CD4-positive, alpha-beta T cell treated with Interleukin-15 for 4 hours (primary cell): ENCODE measurements at places on chromosomes 12 and 14.

DNA sequence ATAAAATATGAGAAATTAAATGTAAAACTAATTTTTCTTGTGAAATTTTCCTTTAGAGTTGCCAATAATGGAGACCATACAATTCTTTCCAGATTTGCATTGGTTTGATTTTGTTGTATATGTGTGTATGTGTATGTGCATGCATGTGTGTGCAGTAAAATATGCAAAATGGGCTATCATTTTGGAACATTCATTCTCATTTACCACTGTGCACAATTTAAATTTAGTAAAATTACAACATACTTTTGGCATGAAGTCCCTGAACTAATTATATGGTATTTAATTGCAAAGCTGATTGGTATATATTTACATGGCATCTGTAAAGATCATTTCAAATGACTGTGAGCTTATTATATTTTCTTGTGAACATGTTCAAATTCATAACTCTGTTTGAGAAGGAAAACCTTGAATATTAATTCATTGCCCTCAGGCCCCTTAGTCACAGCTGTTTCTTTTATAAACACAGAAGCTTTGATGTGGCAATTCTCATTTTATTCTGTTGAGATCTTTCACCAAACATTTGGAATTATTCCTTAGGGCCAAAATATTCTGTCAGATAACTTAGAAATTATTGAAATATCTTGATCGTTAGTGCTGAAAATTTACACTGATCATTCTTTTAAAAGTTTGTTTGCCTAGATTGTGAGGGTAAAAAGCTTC, 17.6 kb downstream of the KERA start:
- DNase-seq, result no peak

- DNase-seq, result no peak
Observed at GRCh38 chr12:51471111-51471864, 46.7 kb downstream of the SLC4A8 start.

DNA sequence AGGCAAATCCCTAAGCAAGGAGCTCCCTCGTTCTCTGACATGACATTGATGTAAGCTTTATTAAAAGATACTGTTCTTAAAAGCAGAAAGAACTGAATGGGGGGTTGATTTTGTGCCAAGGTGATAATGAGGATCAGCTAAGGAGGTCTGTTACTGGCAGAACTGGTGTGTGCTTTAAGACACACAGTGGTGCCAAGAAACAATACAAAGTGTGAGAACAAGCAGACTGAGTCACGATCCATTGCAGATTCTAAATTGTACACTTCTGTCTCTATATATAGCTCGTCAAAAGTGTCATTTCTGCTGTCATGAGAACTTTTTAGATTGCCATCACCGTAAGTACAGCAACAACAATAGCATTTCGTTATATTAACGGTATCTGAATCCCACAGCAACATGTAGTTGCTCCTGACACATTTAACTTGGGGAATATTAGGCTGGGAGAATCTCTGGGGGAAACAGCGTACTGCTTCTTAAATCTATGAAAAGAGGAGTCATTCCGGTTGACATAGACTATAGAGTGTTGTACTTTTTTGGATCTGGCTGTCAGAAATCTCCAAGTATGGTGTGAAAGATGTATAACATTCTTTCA, 151.3 kb upstream of the PRKD1 start:
- DNase-seq, result no peak

GRCh38 chr12:5197656-5198055, 154.0 kb downstream of the KCNA5 start:
- DNase-seq, result no peak

GRCh38 chr12:45464699-45465098, 248.8 kb downstream of the ANO6 start:
- DNase-seq, result no peak

DNA sequence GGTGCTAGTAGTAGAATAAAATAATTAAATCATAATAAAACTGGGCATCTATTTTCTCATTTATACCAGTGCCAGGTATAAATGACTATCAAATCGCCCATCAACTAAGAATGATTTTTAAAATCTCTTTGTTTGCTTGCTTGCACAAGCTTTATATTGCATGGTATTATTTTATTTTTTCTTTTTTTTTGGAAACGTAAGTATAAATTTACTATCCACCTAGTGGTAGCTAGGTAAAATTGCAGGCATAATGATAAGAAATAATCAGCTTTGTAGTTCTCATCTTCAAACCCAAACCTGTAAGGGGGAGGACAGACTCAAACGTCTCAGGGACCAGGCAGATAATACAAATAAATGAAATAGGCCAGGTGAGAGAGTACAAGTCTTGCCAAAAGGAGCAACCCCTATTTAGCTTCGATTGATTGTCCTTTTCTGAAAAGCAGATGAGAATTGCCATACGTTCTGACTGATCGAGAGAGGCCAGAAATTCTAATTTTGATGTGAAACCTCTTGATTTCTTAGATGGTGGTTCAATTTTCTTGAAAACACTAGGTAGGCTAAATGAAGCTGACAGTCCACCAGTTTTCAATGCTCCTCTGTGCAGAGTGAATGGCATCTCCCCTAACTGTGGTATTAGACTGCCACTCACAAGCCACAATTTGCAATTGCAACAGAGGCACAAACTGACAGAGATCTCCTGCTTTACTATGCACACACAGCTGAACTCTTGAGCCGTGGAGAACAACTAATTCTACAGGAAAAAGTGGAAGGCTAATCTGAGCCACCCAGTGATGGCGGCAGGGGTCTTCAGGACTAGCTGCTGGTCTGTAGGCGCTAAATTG, 189.3 kb downstream of the DACT1 start:
- no peak for DNase-seq

DNA sequence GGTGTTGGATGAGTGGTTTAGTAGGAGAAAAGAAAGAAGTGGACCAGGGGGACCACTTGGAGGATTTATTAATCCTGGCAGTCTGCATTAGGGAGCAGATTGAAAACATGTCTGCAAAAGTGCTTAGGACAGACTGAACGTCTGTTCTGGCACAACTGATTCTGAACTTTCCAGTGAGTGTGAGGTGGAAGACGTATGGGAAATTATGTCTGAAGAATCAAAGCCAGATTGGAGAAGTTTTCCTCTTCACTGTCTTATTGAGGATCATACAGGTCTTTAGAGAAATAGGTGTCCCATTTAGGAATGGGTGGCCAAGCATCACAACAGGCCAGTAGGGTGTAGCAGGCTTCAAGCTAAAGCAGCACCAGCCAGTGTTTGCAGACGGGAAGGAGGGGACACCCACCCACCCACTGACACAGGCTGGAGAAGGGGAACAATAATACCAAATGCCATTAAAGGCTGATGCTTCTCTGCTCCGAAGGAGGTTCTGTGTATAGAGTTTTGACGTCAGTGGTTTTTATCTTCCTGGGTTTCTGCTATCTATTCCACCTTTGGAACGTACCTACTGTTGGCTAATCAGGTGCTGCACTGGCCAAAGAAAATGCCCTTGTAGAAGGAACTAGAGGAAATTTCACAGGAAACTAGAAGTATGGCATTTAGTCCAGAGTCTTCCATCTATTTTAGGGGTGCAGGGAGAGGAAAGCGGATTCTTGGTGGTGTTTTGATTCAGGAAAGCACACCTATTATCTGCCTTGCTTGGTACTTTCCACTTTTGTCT, 1.8 kb downstream of the SRRM4 start:
- DNase-seq, result no peak

GRCh38 chr12:55847033-55847432, 4.3 kb upstream of the MMP19 start:
- DNase-seq, result no peak

GRCh38 chr12:109900752-109901580, 892 bp downstream of the TCHP start:
- DNase-seq, result no peak

GRCh38 chr12:53443955-53444354, 2.4 kb downstream of the PRR13 start:
- no peak for DNase-seq

DNA sequence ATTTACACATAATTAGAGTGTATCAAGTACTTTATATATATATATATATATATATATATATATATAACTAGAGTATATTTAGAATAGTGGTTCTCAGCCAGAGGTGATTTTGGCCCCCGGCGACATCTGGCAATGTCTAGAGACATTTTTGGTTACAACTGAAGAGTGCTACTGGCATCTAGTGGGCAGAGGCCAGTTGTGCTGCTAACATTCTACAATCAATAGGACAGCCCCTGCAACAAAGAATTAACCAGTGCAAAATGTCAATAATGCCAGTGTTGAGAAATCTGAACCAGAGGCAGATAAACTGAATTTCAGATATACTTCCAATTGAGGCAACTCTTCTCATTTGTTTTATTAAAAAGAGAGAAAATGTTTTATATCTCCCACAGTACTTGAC, 8.9 kb downstream of the GTF2A1 start:
- peak; percentile 57 for DNase-seq

- DNase-seq, result no peak
Observed at GRCh38 chr12:40970320-40970907, 217.7 kb upstream of the PDZRN4 start.

GRCh38 chr14:89198544-89199329, 218.3 kb downstream of the FOXN3 start:
- no peak for DNase-seq

DNA sequence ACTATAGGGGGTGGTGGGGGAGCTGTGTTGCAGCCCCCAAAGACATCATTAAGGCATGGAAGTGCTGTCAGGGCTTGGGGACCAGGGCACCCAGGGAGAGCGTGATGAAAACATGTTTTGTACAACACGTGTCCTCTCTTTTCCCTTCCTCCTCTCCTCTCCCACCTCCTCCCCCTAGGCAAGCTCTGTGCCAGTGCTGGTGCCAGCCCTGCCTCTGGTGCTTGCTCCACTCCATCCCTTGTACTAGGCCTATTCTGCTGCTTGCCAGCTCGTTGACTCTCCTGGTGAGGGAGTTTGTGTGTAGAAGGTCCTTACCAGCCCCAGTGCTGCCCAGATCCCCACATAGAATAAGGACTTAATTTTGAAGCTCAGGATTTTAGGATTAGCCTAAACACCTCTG, 3.2 kb upstream of the RARG start:
- DNase-seq, result no peak

GRCh38 chr12:96670334-96670899, 181.0 kb downstream of the CFAP54 start:
- DNase-seq, result no peak

GRCh38 chr12:26737487-26738030, 95.4 kb downstream of the ITPR2 start:
- DNase-seq, result no peak

DNA sequence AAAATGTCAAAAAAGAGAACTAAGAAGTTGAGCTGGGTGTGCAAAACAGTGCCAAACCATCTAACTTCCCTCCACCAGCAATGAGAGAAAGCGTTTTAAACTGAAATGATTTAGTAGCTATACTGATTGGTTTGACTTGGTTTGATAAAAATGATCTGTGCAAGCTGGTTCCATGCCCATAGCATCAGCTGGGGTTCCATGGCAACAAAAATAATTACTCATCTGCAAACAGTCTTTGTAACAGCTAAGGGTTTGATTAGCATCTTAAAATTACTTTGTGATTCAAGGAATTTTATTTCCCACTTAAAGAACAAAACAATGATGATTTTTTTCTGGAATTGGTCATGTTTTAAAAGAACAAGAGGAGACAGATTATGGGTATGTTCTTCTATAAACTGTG, 15.0 kb upstream of the BICD1 start:
- no peak for DNase-seq

DNA sequence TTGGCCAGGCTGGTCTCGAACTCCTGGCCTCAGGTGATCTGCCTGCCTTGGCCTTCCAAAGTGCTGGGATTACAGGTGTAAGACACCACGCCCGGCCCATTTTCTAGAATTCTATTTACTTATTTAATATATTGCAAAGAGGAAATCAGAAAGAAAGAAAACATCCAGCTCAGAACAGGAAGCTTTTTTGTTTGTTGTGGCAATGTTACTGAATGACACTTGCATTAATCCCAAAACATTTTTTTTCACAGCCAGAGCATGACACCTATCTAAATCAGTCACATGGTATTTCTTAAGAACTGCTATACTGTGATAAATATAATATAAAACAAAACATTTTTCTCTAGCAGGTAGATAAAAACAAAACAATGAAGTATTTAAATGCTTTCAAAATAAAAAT, 12.6 kb downstream of the CFL2 start:
- DNase-seq, result no peak

DNA sequence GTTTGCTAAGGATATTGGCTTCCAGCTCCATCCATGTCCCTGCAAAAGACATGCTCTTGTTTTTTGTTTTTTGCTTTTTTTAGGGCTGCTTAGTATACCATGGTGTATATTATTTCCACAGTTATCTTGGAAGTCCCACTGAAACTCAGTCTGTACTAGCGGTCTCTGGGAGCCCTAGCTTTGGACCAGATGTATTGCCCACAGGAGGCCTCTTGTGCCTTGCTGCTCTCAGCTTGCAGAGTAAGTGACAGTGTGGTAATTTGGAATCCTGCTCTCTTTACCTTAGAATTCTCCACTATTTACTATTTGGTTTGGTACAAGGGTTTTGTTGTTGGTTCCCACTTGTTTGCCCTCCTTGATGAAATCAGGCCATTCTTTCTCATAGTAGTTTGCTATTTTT, 1022.9 kb downstream of the LRFN5 start:
- DNase-seq, result no peak

DNA sequence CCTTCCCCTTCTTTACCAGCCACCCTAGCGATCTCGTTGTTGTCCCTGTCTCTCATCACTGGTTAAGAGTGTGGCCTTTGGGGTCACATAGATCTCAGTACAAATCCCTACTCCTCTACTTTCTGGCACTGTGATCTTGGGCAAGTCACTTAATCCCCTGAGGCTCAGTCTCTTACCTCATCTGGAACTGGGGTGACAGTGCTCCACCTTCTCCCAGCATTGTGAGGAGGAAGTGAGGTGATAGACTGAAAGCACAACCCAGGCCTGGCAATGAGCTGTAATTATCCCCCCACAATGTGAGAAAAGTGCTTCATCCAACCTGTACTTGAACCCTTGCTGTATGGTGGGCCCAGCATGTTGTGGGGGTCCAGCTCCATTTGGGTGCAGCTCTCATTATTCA, 48.0 kb downstream of the IRAK3 start:
- DNase-seq, result no peak

DNA sequence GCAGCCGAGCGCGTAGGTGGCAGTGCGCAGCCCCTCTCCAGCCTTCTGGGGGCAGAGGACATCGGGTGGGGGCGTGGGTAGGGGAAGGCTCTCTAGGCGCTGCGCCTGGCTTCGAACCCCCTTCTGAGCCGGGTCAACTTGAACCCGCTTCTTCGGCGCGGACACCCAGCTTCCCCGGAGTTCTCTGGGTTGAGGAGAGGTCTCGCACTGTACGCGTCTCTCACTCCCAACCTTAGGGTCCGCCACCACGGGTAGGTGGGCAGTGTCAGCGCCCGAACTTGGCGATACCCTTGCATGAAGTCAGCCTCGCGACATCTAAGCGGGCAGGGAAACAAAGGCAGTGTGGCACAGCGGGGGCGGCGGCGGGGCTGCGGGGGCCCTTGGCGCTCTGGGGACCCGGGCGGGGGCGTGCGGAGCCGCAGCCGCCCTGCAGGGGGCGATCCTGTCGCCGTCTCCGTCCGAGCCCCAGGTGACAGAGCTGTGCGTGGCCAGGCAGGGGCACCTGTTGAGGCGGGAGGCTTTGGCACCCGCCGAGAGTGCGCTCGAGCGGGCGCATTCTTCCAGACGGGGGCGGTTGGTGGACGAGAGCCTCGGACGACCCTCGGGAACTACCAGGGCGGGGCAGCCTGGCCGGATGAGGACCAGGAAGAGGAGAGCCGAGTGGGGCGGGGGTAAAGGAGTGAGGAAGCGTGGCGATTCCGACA, 1.1 kb downstream of the GALNT16 start:
- no peak for DNase-seq
